ENCODE measurements at places on chromosomes 5 and 9.

- no peak for DNase-seq
Observed at GRCh38 chr9:2448193-2448738, 173.3 kb upstream of the VLDLR start.

GRCh38 chr9:91179237-91180138 lies 182.2 kb downstream of the AUH start:
- no peak for DNase-seq

DNA sequence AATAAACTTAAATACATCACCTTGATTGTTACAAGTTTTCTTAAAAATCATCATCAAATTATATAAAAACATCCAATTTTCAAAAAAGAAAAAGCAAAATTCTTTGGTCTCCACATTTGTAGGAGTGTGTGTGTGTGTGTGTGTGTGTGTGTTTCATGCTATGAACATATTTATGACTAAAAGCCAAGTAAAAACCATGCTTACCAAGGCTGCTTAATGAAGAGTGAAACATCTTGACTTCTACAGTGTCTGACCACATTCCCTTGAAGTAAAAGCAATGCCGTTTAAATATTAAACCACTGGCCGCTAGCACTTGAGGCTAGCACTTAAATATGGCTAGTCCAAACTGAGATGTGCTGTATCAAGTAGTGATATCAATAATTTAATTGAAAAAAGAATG lies 549.1 kb upstream of the CCNG1 start:
- DNase-seq = no peak

DNA sequence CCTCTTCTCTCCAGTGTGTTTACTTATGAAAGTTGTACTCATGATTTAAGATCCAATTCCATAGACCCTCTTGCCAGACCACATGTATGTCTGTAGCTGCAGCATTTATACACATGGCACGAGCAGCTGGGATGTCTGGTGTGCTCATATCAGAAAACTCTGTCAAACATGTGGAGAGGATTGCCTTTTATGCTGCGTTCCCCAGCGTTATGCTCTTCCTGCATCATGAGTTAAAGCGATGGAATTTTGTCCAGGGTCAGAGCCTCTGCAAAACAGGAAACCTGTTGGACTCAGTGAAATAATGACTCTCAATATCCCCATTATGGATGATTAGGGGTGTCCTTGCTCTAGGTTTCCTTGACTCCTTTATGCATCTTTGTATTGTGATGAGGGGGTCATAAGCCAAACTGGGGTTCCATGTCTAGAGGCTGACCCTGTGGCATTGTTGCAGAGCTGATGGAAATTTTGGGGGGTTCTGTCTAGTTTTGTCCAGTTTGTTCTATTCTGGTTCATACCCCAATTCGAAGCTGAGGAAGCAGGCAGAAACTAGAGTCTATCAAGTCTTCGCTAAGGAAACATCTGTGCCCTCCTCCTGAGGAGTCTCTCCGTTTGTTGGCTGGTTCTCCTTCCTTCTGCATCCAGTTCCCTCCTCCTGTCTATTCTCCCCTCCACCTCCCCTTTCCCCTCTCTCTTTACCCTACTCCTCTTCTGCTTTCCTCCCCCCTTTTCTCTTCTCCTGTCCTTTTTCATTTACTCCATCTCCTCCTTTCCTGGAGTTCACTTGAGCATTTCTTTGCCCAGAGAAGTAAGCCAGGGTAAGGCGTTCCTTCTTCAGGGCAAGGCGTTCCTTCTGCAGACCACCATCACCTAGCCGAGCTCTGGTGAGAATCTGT lies 252.8 kb downstream of the MAST4 start:
- no peak for DNase-seq

- no peak for DNase-seq
Observed at GRCh38 chr9:125272697-125273096, 11.1 kb downstream of the GAPVD1 start.

DNA sequence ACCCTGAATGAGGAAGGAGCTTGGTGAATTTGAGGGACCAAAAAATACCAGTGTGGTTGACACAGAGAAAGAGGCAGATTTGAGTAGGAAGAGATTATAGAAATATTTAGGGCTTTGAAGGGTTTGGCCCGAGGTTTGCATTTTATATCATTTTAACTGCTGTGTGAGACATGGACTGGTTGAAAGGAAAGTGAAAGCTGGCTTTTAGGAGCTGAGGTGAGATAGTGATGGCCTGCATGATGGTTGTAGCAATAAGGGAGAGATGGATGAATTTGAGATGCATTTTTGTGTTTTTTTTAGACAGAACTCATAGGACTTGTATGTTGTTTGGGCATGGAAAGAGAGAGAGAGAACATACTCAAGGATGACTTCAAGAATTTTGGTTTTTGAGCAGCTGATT lies 21.7 kb downstream of the FER start:
- DNase-seq = no peak

DNA sequence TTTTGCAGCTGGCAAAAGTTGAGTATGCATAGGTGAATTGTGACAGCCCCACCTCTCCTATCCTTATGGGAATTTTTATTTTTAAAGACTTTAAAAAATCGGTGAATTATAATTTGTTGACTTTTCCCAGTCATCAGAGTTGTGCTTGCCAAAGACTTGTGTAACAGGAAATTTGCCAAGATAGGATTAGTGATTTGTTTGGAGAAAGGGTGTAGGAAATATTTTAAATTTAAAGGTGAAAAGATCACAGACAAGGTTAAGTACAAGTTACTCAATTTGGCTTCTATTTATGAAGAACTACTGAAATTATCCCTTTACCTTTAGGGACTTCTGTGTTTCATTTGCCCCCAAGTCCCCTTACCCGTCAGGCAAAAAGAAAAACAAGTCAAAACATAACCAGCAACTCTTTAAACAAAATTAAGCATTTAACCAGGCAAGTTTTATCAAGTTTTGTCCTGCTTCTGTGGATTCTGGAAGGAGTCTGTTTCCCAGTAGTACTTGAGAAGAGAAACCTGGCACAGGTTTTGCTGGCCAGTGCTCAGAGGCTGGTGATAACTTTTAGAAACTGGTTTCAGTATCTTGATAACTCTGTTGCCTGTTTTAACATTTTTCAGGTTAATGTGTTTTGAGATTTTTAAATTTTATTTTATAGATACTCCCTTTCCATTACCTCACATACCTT lies 285.4 kb downstream of the MAST4 start:
- no peak for DNase-seq

DNA sequence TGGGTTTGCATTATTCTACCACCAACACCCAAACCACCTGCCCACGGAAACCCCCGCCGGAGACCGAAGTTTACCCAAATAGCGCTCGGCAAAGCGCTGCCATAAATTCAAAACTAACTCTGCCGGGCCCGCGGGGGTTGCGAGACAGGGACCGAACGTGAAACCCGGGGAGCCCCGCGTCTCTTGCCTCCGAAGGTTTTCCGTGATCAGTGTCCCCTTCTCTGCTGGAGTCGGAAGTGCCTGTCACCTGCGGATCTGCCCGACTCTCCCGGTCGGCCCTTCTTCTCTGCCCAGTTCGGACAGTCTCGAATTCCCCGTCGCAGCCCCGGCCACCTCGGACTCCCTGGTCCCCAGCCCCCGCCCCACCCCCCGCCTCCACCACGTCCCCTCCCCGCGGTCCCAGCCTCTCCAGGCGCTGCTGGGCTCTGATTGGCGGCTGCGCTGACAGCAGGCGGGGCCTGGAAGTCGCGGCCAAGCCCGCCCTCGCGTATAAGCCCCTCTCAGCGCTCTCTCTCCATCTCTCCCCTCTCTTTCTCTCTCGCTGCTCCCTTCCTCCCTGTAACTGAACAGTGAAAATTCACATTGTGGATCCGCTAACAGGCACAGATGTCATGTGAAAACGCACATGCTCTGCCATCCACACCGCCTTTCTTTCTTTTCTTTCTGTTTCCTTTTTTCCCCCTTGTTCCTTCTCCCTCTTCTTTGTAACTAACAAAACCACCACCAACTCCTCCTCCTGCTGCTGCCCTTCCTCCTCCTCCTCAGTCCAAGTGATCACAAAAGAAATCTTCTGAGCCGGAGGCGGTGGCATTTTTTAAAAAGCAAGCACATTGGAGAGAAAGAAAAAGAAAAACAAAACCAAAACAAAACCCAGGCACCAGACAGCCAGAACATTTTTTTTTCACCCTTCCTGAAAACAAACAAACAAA lies at the start of gene RORB:
TSS of gene RORB (plus strand) at position 517 of the 929 bp plus-strand sequence. CDS start 642 bp downstream, outside the sequence.
- peak; percentile 77 for DNase-seq

GRCh38 chr5:13783726-13784125 lies 160.8 kb downstream of the DNAH5 start:
- DNase-seq = no peak

- no peak for DNase-seq
Observed at GRCh38 chr5:132363431-132364112, 5.9 kb upstream of the SLC22A5 start.

DNA sequence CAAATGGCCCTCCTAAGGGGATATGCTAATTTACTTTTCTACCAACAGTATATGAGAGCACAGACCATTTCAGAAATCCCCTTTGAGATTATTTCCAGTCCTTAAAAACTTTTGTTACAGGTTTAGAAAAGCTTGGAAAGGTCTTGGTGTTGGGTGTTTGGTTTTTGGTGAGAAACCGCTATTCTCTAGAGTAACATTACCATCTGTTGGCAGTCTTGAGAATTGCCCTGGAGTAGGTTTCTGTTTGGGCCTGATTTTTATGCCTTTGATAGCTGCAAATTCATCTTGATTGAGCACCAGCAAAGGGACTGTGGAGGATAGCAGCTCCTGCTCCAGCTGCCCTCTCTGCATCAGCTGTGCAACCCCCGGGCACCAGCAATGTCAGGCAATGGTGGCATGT lies 8.0 kb downstream of the NUDT2 start:
- no peak for DNase-seq

DNA sequence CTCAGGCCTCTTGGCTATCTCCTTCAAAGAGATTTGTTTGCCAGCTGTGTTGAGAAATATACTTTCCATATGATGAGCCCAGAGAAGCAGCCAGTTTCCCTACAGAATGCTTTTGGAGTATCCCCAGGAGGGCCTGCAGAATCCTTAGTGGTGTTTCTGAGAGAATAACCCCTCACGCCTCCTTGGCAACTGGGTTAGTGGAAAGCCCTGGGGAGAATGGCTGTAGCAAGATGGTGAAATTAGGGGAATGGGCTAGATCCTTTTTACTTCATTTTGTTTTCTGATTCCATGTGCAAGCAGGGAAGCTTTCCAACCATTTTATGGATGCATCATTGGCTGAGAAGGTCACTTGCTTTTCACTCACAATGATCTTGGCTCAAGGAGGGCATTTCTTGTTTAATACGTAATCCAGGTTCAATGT lies 364.6 kb downstream of the DMRT2 start:
- no peak for DNase-seq

DNA sequence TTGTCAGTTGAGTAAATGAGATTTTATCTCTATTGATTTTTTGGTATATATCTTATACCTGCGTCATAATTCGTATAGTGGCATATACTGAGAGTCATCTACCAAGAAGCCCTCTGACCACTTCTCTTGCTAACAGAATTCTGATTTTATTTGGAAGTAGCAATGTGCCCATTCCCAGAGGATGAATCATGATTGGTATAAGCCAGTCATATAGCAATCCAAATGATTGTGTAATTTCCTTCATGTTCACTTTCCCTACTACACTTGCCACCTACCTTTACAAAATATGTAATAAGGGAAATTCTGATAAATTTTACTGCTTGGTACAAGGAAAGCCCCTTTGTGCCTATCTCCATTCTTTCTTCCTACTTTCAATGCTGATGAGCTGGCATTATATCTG lies 16.1 kb upstream of the ZNF462 start:
- DNase-seq = no peak

- DNase-seq = no peak
Observed at GRCh38 chr9:128634651-128635262, 21.9 kb downstream of the DYNC2I2 start.

GRCh38 chr9:99465231-99465907 lies 243.3 kb downstream of the SEC61B start:
- no peak for DNase-seq

DNA sequence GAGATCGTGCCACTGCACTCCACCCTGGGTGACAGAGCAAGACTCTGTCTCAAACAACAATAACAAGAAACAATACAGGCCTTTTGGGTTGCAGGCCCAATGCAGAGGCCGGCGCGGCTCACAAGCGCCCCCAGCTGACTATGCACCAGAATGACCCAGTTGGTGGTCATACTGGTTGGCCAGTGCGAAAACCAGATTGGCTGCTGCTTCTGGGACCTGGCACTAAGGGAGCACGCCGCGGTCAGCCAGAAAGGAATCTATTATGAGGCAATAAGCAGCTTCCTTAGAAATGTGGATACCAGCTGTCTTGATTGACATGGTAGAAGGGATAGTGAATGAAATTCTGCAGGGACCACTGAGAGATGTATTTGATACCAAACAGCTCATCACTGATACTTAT lies 35.0 kb downstream of the RANBP17 start:
- no peak for DNase-seq

DNA sequence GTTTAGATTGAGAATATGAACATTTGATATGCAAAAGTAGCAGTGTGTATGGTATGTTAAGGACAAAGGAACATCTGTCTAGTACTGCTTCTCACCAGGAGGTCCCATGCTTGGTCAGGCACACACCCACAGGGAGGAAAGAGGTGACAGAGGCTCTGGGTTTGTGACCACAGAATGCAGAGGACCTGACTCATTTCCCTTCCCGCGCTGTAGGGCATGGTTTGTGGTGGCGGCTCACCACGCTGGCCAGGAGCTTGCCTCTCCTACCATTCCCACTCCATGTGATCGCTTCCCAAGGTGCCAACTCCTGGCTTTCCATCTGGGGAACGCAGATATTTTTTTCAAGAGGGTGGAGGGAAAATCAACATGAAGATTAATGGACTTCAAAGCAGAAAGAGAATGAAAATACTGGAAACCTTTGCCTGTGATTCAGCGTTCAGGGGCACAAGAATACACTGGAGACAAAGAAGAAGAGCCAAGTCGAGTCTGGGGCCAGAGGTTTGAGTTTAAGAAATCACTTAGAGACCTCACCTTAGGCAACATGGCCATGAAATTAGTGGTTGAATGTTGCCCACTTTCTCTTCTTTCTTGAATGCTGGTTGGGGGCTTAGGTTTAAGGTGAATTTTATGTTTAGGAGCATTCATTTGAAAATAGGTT lies 477.8 kb downstream of the CCDC171 start:
- no peak for DNase-seq

DNA sequence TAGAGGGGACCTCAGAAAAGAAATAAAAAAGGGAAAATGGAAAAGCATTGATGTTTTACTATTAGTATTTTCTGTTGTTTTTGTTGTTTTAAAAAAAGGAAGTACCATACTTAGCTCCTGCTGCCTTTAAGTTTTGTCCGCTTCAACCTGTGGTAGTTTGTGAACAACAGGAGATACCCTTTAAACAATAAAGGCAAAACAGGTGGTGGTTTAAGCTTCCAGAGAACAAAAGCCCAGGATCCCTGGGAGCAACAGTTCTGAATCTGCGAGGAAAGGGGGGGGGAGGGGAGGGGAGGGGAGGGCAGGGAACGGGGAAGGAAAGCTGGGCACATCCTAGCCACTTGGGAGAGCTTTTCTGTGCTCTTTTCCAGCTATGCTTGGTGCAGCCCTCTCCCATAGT lies 2.1 kb upstream of the PSIP1 start:
- no peak for DNase-seq

GRCh38 chr9:136409557-136410455 lies 608 bp downstream of the ENTR1 start:
- no peak for DNase-seq

- peak; percentile 9 for DNase-seq
Observed at GRCh38 chr9:135608294-135608998, 30.9 kb downstream of the GLT6D1 start.

Measured in left ventricle myocardium inferior (tissue), 1 donor.